ENCODE measurements at places on chromosomes 7 and 10.

GRCh38 chr7:22781230-22781711 is 41.4 kb downstream of the TOMM7 start:
- DNase-seq, result no peak

DNA sequence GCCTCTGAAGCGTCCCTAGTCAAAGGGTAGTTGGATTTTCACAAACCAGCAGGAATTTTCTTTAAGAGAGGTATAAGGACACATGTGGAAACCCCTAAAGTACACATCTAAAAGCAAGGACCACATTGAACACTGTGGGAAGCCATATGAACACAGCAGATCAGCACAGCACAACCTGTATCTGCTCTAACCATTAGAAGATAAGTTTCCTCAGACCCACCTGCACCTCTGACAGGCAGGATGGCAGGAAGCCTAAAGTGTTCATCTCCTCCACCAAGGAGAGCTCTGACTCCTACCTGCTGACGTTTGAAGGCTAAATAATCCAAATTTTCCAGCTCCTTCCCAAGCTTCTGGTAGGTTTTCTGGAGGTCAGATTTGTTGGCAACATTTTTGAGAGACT is 174.4 kb downstream of the CTNNA3 start:
- no peak for DNase-seq

DNA sequence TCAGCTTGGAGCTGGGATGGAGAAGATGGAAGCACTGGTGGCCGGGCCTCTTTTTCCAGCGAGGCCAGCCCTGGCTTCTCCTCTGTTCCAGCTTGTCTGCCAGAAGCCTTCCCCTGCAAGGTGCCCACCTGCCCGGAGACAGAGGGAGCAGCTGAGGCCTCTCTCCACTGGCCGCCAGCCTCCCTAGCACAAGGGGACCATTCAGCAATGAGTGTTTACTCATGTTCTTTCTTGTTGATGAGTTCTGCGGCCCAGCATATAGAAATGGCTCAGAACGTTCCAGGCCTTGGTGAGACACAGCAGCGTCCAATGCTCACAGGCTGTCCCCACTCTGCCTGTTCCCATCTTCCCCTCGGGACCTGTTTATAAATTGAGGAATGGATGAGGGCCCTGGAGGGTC is 47.3 kb downstream of the CHST3 start:
- no peak for DNase-seq

GRCh38 chr7:2970861-2971260 is 72.8 kb downstream of the CARD11 start:
- no peak for DNase-seq

DNA sequence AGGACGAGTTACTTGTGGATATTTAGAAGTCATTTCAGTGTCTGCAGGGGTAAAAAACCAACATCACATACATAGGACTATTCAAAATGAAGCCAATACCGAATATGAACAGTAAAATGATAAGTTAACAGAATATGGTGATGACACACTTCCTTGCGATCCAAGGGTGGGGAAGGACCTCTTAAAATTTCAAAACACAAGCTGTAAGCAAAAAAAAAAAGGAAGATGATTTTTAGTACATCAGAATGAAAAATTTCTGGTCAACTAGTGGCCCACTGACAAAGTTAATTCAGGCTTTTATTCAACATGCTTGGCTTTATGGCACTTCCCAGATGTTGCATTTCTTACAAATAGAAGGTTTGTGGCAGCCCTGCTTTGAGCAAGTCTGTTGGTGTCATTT is 19.0 kb upstream of the GALNTL5 start:
- no peak for DNase-seq

- no peak for DNase-seq
Measured at GRCh38 chr10:76962851-76963250, 674.8 kb downstream of the KCNMA1 start.

GRCh38 chr10:35428521-35428920 is 92.2 kb downstream of the CCNY start:
- no peak for DNase-seq

- DNase-seq, result no peak
Measured at GRCh38 chr7:67661-68395, 124.5 kb upstream of the FAM20C start.

DNA sequence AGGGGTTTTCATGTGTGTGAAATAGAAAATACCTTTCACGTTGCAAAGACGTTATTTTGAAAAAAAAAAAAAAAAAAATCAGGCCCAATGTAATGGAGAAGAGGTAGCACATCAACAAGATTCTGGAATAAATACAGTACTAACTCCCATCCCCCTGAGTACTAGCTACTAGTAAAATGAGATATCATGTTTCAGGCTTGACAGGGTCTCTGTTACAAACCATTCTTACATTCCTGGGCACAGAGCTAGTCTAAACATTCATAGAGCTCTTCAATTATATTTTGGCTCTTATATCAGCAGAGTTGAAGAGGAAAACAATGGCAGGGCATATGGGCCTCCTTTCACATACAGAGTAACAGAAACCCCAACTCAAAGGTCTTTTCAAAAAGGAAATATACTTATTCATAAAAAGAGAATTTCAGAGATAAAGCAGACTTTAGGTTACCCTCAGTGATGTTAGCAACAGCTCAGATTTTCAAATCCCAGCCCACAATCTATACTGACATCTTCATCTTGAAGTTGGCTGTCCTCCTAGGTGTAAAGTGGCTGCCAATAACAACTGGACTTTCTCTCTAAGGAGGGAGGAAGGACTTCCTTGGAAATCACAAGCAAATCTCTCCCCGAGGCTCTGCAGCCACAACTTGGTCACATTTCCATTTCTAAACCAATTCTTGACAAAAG is 18.6 kb downstream of the C7orf33 start:
- DNase-seq, result no peak

DNA sequence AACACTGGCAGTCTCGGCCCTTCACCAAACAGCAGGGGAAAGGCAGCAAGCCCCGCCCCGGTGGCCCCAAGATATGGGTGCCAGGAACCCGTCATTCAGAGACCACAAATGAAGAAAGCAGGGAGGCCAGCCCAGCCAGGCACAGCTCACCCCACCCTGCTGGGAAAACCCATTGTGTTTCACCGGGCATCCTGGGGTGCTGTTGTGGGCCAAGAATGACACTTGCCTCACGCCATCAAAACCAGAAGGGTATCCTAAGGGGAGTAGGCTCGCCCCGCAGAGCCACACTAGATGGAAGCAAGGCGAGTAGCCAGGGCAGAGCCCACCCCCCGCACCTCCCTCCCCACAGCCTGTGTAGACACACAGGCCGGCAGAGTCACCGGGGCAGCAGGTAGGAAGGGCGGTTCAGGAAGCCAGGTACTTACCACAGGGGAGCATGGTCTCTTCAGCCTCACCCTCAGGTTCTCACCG is 72.5 kb upstream of the KCNMA1 start:
- DNase-seq, result no peak

GRCh38 chr10:69825604-69826003 is 23.9 kb downstream of the COL13A1 start:
- DNase-seq, result no peak

- no peak for DNase-seq
Measured at GRCh38 chr7:64885520-64886240, 17.4 kb upstream of the ZNF273 start.

- DNase-seq, result no peak
Measured at GRCh38 chr10:105974803-105975456, 1189.6 kb downstream of the SORCS1 start.

DNA sequence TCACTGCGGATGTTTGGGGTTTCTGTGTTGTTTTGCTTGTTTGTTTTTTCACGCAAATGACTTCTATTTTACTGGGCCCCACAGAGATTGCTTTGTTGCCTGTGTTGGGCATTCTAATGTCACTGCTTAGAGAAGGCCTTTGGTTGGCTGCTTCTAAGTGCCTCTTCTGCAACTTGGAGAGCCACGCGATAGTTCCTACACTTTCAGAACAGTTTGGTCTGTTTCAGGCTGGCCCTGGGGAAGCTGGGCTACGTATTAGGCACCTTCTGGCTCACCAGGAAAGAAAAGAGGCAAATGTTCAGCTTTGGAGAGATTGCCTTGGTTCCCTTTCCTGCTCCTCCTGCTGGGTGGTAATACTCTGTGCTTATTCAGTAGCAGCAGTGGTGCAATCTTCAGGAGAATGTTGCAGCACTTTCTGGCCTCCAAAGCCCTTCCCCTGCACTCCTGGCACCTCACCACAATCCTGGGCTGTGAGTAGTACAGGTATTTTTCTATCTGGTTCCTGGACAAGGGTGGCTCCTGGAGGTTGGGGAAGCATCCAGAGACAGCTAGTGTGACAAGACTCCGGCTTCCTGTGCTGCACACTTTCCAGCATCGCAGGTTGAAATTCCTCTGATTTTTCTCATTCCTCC is 1.2 kb downstream of the ANTXRL start:
- no peak for DNase-seq

- no peak for DNase-seq
Measured at GRCh38 chr7:17380736-17381662, 82.5 kb downstream of the AHR start.

GRCh38 chr10:9061871-9062270 is 1007.4 kb downstream of the GATA3 start:
- no peak for DNase-seq

- DNase-seq, result no peak
Measured at GRCh38 chr7:151776876-151777494, 99.9 kb downstream of the PRKAG2 start.

GRCh38 chr7:78037603-78038002 is 239.0 kb downstream of the PHTF2 start:
- no peak for DNase-seq

- DNase-seq, result no peak
Measured at GRCh38 chr10:78512205-78512550, 478.5 kb downstream of the RPS24 start.

GRCh38 chr7:50262446-50262845 is 42.1 kb upstream of the IKZF1 start:
- no peak for DNase-seq

GRCh38 chr7:6630007-6630849 is 6.9 kb upstream of the ZNF316 start:
- DNase-seq, result no peak

DNA sequence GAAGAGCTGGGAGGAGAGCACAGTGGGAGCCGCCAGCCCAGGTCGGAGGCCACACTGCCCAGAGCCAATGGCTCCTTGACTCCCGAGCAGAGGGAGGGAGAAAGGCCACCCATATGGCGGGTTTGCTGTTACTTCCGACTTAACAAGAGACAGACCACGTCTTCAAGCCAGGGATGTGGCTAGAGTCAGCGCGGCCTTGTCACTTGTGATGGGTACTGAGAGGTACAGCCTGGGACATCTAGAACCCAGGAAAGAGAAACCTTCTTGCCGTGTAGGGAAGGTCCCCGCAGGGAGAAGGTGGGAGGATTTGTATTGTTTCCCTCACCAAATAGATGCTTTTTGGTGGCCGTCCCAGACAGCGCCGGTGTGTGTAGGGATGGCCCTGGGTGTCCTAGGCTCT is 127.6 kb downstream of the PAXIP1 start:
- DNase-seq, result no peak
